CD4-positive, alpha-beta T cell treated with Interleukin-21 for 1 hour (primary cell): ENCODE measurements at places on chromosomes 7 and 10.

GRCh38 chr10:70578371-70578947, 24.1 kb downstream of the PRF1 start:
- DNase-seq = peak; percentile 62

DNA sequence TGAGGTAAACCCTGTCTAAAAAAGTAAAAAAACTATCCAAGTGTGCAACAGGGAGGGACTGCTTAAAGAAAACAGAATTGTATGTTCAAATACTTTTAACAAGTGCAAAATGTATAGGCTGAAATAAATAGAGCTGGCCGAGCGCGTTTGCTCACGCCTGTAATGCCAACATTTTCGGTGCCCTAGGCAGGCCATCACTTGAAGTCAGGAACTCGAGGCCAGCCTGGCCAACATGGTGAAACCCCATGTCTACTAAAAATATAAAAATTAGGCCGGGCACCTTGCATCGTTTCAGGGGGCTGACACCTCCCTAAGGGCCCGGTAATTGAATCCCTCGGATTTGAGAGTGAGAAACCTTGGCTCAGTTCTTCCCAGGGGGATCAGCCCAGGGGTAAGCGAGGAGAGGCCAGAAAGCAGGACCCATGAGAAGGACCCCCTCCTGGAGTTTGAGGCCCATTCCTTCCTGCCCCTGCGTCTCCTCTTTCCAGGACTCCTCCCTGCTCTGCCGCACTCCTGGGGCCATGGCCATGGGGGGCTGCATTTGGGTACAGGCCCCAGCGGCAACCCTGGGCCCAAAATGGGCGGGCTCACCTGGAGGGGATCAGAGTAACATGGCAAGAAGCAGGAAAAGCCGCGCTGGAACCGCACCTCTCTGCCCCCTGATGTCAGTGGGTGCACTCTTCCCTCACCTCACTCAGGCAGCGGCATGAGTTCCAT, 75.5 kb upstream of the TMEM248 start:
- no peak for DNase-seq

GRCh38 chr7:90764848-90765570, 168.9 kb downstream of the CDK14 start:
- DNase-seq = no peak

GRCh38 chr7:75718390-75719031, 20.2 kb downstream of the HIP1 start:
- DNase-seq = no peak

DNA sequence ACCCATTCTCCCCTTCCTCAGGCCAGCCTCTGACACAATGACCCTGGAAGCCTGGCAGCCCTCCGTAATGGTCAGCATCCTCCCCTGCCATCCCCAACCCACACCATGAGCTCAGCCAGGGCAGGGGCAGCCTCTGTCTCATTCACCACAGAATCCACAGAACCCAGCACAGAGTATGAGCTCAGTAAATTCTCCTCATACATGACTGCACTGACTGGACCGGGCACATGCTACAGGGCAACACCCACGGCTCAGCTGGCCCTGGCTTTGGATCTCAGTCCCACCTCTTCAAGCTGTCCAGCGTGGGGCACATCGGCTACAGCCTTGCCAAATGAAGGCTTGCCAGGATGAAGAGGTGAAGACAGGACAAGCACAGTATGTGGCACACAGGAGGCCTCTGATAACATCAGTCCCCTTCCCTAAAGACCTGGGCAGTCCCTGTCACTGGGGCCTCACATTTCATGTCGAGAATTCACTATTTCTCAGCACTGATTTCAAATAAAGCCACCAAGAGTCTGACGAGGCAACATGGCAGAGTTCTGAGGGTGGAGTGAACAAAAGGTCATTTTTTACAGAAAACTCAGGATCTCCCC, 7.9 kb downstream of the GPRIN2 start:
- no peak for DNase-seq

DNA sequence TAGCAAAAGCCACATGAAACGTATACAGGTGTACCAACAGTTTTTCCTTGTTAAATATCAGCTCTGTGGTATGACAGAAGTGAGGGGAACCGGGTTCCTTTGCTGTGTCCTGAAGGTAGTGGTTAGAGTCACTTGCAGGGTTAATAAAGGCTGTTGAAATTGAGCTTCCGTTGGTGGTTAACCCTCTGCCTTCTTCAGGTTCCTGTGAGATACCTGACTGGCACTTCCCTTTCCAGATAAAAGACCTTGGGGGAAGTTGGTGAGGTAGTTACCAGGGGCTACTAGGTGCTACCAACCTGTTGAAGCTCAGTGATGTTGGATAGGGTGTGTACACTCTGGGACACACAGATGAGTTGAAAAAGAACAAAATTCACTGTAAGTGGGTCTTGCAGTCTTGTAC, 384.1 kb downstream of the GATA3 start:
- DNase-seq = peak; percentile 56

- peak; percentile 92 for DNase-seq
Observed at GRCh38 chr10:80187465-80188409, 17.6 kb downstream of the ANXA11 start.

DNA sequence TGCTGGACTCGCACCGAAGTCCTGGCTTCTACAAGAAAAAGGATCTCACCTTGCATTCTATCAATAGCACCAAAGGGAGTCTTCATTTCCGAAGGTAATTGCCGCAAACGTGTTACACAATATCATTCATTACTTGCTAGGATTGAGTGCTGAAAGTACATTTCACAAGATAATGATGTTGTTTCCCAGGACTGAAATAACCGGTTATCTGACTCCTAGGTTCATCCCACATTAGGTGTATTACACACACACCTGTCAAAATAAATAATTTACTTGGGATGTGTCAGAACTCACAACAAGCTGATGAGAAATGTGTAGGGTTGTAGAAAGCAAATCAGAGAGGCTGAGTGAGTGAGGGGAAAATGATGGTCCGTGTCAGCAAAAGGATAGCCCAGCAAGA, 219.4 kb upstream of the RHOBTB1 start:
- no peak for DNase-seq

DNA sequence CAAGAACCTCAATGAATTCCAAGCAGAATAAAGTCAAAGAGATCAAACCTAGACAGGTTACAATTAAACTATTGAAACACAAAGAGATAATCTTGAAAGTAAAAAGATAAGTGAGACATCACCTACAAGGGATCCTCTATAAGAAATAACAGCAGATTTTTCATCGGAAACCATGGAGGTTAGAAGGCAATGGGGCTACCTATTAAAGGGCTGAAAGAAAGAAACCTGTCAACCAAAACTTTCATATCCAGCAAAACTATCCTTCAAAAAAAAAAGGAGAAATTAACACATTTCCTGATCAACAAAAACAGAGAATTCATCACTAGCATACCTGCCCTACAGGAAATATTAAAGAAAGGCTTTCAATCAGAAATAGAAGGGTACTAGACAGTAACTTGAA, 244.9 kb downstream of the ARHGAP12 start:
- DNase-seq = no peak

DNA sequence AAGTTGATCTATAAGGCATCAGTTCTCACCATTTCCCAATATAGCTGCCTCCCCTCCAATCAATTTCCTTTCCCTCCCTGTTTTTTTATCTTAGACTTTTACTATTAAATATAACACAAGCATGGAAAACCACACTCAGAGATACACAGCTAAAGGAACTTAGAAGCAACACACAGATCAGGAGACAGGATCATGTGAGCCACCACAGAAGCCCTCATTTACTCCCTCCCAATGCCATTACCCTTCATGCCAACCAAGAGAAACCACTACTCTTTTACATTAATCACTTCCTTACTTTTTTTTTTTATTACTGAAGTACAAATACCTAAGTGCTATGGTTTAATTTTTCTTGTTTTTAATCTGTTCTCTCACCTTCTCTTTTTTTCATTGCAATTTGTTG, 33.0 kb downstream of the COG5 start:
- no peak for DNase-seq

- DNase-seq = no peak
Observed at GRCh38 chr10:120978589-120979252, 127.6 kb downstream of the WDR11 start.
